Stimulated activated CD4-positive, alpha-beta T cell treated with anti-CD3 and anti-CD28 coated beads, TNF-alpha, amount 100 ng/mL, for 1 hour (primary cell): ENCODE measurements at places on chromosomes 2 and 18.

GRCh38 chr18:71443706-71444480 lies 1100.2 kb downstream of the CBLN2 start:
- DNase-seq = no peak

DNA sequence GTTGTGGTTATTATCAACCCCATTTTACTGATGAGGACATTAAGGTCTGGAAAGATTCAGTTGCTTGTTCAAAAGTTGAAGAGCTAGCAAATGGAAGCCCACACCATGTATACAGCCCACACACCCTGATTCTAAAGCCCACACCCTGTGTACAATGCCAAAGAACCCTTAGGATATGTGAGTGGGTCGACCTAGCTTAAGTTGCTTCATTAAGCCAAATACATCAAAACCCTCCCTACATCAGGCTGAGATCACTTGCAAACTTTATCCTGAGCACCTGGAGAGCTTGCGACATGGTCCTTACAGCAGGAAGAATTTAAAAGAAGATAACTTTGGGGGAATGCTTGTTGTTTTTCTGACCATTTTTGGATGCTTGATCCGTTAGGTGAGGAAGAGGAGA lies 435 bp upstream of the ARHGAP25 start:
- no peak for DNase-seq

DNA sequence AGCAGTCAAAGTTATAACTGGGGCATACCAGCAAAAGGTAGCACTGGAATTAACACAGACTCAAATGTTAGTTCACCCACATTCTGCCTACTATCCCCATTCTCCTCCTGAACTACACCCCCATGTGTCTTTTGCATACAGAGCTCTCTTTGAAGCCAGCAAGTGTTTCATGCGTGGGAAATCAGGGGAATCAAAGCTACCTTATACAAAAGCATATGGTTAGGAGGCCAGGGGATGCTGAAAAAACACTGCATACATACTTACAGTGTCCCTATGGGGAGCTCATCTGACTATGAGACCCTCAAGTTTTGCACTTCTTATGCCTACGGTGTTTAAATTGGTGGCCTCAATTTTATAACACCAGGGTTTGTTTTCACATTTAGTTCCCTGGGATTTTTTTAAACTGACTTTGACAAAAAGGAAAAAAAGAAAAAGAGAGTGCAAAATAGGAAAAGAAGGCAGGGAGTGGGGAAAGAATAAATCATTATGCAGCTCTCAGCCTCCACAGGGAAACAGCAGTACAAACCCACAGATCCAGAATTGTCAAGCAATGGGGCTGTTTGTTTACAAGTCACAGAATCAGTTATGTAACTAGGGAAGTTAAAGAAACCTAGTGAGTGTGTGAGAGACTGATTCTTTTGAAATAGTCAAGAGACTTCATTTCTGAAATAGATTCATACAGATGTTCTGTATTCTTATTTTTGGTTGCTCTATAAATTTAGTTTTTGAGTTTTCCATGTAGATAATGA lies 20.1 kb upstream of the PPP3R1 start:
- DNase-seq = no peak

DNA sequence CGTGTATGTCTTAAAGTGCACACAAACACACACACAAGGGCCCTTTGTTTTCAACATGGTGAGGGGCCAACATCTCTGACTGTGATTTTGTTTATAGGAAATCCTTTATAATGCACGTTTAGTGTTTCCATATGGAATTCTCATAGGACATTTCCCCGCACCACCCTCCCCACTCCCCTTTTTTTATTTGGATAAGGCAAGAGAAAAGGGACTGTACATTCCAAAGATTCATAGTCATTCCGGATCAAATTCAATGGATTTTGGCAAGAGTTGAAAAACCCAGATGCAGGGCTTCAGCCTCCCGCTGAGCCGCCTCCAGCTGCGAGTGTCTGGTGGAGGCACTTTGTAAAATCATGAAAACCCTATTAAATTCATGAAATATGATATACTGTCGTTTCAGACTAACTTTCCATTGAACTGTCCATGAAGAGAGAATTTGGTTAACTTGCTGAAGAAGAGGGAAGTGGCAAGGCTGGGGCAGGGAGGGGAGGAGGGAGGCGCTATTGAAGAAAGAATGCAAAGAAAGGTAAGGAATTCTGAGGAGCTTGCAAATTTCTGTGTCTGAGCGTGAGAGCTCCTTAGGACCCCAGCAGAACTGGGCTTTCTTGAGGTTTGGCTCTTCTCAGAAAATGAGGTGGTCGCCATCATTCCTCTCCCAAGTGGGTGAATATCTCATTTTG lies 25.8 kb upstream of the SLC14A2 start:
- no peak for DNase-seq

GRCh38 chr2:184047536-184047935 lies 550.8 kb upstream of the ZNF804A start:
- DNase-seq = no peak

- no peak for DNase-seq
These were observed 5.2 kb downstream of the DYSF start for GRCh38 chr2:71458413-71459083.

- DNase-seq = no peak
These were observed 38.6 kb upstream of the SNORC start for GRCh38 chr2:232831496-232831895.

GRCh38 chr2:101930847-101931246 lies 60.9 kb upstream of the IL1R2 start:
- DNase-seq = no peak

- no peak for DNase-seq
These were observed 32.5 kb downstream of the PRKRA start for GRCh38 chr2:178418426-178418825.

DNA sequence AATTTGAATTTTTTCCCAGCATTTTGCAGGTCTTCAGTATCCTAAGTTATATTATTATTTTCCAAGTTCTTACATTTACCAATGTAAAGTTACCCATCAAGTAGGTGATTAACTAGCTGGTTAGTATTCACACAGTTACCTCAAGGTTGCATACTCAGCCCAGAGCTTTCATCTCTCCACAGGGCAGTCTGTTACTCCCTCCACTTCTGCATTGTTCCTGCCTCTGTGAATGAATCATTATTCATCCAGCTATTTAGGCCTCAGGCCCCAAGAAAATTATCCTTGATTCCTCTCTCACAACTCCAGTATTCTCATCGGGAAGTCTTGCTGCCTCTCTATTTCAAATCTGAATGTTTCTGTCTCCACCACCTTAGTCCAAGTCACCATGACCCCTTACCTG lies 92.2 kb downstream of the SMC6 start:
- no peak for DNase-seq

DNA sequence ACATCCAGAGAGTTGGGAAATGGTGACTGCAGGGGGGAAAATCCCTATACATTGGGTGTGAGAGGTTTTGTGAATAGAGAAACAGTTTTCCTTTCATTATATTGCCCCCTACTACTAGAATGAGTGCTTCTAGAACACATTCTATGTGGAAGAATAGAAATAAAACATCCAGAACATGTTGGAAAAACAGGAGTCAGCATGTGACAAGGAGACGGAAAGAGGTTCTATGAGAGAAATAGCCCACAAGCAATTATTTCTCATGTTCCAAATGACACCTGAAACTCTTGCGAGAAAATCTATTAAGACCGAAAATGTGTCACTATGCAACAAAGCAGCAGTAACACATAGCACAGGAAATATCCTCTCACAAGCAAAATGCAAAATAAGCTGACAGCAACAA lies 202.7 kb upstream of the SPOPL start:
- DNase-seq = no peak

- DNase-seq = no peak
These were observed 34.0 kb downstream of the HAT1 start for GRCh38 chr2:171956135-171956825.

DNA sequence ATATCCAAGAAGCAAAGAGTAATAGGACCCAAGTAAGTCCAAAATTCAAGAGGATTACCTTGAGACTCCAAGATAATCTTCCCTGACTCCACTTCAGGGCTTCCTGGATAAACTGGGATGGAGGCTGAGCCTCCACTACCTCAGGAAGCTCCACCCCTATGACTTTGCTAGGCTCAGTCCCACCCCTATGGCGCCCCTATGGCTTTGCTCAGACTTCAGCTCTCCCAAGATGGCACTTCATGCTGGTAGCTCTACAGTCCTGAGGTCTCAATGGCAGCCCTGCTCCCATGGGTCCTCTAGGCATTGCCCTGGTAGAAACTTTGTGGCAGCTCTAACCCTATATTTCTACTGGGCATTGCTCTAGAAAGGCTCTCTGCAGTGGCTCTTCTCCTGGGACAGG lies 69.9 kb upstream of the CHAC2 start:
- DNase-seq = no peak

DNA sequence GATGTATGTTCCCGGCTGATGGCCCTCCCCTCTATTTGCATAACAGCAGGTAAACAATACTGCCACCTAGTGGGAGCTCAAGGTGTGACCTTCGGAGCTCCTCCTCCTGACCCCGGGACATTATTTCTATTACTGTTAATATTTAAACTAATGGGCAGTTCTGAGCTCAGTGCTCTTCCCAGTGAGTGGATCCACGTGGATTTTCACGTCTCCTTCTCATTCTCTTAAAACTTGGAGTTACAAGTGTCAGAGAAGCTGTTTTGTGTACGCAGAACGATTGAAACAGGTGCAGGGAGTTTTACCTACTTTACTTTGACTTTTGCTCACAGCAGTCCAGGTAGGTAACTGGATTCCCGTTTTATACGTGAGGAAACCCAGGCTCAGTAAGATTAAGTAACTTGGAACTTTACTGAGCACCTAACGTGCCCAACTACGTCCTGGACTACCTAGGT lies 127.3 kb downstream of the PRKCE start:
- DNase-seq = peak; percentile 36

GRCh38 chr18:24027156-24027827 lies 12.7 kb downstream of the TTC39C start:
- DNase-seq = no peak

DNA sequence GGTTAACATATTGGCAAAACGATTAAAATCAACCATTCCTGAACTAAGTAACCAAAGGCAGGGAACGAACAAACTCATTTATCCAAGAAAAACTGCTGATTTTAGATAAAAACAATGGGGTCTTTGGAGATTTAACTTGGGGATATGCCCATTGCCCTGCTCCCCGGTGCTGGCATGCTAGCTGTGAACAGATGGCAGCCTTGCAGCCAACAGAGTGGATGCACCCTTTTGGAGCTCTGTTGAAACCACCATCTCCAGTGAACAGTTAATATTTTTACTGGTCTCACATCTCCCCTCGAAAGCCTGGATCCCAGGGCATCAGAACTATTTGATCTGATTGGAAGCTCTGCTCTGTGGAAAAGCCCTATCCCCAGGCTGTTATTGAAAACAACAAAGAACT lies 303.1 kb downstream of the TGIF1 start:
- DNase-seq = no peak
